HAP-1 (cell line): ENCODE measurements at places on chromosomes 5 and 9.
A peak's percentile ranks its signal among the peaks of the same experiment; 100 is the strongest.

GRCh38 chr5:172502410-172502809 is 48.1 kb upstream of the SH3PXD2B start:
- DNase-seq: no peak

DNA sequence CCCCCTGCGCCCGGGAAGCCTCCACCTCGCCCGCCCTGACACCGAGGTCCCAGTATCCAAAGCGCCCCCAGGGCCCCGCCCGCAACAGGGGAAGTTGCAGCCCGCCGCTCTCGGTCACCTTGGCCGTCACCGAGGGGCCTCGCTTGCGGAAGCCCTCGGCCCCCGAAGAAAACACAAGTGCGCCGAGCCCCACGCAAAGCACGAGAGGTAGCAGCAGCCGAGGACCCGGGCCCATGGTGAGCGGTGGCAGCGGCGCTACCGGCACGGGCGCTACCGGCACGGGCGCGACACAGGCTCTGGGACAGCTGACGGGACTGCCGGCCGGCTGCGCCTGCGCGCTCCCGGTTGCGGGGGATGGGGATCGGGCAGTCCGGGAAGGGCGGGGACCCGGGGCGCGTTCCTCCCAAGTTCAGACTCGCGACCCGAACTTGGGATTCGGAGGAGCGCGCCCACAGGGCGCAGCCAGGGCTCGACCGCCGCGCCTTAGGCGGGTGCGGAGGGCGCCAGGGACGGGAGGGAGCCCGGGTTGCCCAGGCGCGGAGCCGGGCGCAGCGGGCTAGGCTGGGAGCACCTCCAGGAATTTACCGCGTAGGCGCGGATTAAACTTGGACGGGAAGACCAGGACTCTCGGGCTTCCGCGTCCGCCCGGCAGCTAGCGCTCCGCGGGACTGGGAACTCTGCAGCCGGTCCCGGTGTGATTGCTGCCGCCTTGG is at the start of gene PPIC:
PPIC (minus strand) TSS at position 335 of the 713 bp plus-strand sequence; CDS start at position 235, 100 bp downstream.
- DNase-seq: peak; percentile 70

DNA sequence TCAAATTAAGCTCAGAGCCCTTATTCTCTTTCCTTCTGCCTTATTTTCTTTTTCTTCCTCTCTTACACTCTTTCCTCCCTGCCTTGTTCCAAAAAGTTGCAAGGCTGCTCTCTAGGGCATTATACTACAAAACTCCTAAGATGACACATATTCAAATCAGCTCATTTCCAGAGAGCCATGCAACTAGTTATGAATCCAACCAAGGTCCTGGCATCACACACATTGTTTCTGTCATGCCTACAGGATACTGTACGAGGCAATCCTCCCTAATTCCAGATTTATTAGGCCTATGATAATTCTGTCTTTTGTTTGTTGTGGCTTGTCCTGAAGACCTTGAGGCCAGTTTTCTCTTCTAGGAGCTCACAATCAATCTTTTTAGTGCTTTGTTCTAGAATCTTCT is 87.0 kb upstream of the TBCA start:
- DNase-seq: no peak

GRCh38 chr5:125390326-125390725 is 643.9 kb upstream of the ZNF608 start:
- no peak for DNase-seq

- no peak for DNase-seq
Observed at GRCh38 chr9:114603248-114603647, 7.8 kb upstream of the TMEM268 start.

DNA sequence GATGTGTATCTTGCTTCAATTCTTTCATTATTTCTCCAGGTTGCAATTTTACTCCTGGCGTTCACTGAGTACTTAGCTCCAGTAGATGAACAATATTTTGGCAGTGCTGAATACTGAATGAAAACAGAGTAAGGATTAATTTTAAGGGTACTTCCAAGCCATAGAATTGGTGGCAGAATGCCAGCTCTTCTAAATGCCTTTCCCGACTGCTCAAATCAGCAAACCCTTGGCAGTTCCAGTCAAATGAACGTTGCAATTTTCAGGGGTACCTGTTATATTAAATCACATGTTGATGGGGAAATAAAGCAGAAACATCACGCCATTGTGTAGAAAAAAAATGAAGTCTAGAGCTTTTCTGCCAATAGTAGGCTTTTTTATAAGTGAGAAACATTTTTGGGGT is 282.4 kb upstream of the RPS23 start:
- no peak for DNase-seq

GRCh38 chr9:12813960-12814876 is 39.4 kb downstream of the LURAP1L start:
- DNase-seq: peak; percentile 30

DNA sequence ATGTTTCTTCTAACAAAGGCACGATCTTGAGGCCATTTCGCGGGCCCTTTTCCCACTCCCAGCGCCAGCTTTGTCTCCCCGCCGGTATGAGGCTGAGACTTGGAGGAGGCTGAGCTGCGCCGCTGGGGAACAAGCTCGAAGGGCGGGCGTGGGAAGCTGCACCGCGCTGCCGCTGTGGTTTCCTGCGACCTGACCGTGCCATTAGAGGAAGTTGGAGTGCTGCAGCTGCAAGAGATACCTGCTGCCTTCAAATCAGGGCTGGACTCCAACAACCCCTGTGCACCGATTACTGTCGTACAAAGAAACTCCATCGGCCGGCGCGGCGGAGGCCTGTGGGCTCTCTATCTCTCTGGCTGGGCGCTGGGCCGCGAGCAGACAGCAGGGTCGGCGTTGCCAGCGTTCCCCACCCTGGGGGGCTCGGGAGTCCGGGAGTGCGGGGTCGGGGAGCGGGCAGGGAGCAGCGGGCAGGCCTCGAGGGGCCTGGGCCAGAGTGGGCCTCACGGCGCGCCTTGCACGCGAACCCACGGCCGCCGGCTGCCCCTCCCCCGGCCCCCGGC is 1.3 kb upstream of the ERBIN start:
- peak; percentile 46 for DNase-seq

DNA sequence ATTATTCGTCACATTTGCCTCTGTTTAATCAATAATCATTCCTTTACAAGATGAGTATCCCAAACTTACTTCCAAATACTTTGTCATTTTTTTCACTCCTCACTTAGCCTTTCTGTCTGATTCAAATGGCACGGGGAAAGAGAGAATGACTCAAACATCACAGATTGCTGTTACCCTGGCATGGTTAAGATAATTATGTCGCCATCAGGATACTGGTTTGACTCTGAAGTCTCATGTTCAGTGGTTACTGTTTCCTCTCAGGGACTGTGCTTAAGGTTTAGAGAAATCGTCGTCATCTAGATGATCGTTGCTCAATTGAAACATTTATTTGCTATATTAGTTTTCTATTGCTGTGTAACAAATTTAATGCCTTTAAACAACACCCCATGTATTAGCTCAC is 45.2 kb upstream of the RAD23B start:
- DNase-seq: no peak

GRCh38 chr5:135051872-135052271 is 17.8 kb upstream of the PITX1 start:
- no peak for DNase-seq

- no peak for DNase-seq
Observed at GRCh38 chr5:142869886-142870285, 99.7 kb downstream of the ARHGAP26 start.

DNA sequence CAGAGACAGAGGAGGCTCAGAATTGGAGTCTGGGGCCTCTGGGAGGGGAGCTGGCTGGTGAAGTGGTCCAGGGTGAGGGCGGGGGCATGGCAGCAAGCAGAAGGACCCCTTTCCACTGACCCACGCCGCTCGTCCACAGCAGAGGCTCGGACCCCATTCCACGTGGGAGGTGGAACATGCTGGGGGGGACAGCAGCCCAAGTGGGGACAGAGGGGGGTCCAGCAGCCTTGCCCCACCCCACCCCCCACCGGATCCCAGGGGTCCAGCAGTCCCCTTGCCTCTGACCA is 25.4 kb upstream of the NKD2 start:
- no peak for DNase-seq

DNA sequence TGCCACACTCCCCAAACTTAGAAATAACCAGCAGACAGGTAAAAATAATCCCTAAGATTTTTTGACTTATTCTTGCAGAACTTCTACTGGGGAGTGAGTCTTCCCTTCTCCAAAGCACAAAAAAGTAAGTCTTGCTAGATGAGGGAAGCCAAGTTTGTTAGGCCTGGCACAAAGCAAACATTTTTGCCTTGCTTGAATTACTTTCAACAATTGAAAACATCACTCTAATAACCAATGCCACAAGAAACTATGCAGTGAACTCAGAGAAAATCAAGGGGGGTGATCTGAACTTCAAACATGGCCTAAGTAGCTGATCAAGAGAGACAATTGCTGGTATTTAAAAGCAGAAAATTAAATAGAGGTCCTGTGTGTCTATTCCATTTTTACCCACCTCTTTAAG is 123.6 kb upstream of the SLC1A3 start:
- no peak for DNase-seq
